Psoas muscle (tissue), 8 donors: ENCODE measurements at places on chromosomes 4 and X. TPM values are rescaled to one million over a fixed set of nuclear protein-coding genes. Genes with fewer than 3 reads are reported as not detected.
A peak's percentile ranks its signal among the peaks of the same experiment; 100 is the strongest.

DNA sequence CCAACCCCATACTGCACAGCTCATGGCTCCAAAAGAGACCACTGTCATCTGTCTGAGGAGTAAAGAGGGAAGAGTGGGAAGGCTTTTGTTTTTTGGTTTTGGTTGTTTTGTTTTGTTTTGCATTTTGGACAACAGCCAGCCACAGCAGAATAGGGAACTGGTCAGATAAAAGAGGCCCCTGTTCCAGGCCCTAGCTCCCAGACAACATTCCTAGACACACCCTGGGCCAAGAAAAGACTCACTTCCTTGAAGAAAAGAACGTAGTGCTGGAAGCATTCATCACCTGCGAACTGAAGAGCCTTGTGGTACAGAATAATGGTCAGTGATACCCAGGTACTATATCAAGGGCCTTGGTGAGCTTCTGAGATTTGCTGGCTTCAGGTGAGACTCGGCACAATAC is 619.4 kb upstream of the SPANXN1 start:
- no peaks in the 10 kb centered on the region for H3K36me3 ChIP-seq
- no peaks in the 10 kb centered on the region for H3K27me3 ChIP-seq
- no peaks in the 10 kb centered on the region for H3K4me1 ChIP-seq

GRCh38 chrX:110145311-110145710 is 142.4 kb downstream of the TMEM164 start:
- peak overlapping the region; percentile 49 for H3K27ac ChIP-seq
- no peak for DNase-seq
- H3K27me3 ChIP-seq, result peaks cover 8% of the 10 kb centered on the region
- H3K4me3 ChIP-seq, result no peak overlapping the region
- H3K4me1 ChIP-seq, result peaks cover 17% of the 10 kb centered on the region
- no peaks in the 10 kb centered on the region for H3K36me3 ChIP-seq

DNA sequence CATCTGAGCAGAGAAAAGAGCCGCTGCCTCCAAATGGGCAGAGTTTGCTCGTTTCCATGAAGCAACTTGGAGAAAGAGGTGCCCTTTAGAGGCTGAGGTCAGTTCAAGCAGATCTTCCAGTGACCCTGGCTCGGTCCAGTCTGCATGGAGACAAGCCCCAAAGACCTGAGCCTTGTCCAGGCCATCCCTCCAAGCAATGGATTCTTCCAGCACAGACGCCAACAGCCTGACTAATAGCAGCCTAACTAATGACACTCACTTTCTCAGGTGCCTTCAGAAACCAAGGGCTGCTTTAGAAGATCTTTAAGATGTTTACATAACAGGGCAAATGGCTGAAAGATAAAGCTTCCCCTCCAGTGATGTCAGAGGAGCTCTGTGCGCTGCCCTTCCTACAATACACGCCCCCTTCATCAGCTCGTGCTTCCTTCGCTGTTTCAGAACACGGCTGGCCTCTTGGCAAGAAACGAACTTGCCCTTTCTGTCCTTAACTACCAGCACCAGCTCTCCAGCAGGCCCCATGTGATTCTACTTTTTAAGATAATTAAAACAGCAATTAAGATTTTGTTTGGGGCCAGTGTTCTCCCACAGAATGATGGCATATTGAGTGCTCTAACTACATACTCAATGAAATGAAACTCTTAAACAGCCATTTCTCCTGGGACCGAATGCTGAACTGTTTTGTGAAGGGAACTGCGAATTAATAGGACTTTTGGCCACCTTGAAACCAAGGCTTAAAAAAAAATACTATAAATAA is 119.0 kb downstream of the GPR143 start:
- H3K36me3 ChIP-seq, result no peaks in the 10 kb centered on the region
- no peaks in the 10 kb centered on the region for H3K27me3 ChIP-seq
- H3K4me3 ChIP-seq, result no peak overlapping the region
- H3K27ac ChIP-seq, result no peak overlapping the region
- no peaks in the 10 kb centered on the region for H3K4me1 ChIP-seq
- DNase-seq, result no peak

DNA sequence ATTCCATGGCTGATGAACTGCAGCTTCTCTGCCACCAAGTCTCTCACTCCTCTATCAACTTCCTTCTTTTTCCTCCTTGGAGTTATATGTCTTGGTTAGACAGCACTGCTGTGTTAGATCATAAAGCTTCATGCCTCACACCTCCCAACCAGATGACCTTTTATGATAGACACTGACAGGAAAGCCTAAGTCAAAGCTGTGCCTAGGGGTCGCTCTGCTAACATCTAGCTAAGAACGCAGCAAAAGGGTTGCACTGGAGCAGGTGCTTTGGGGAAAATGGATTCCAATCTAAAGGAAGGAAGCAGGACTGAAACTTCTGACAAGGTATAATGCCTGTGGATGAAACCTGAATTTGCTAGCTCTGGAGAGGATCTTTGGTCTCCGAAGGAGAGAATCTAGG is 509.7 kb downstream of the SMARCA1 start:
- H3K4me3 ChIP-seq, result no peak overlapping the region
- H3K27me3 ChIP-seq, result no peaks in the 10 kb centered on the region
- no peaks in the 10 kb centered on the region for H3K4me1 ChIP-seq
- H3K27ac ChIP-seq, result no peak overlapping the region

GRCh38 chrX:119410027-119410819 is 11.1 kb downstream of the SLC25A43 start:
- no peak overlapping the region for H3K4me3 ChIP-seq
- DNase-seq, result peak; percentile 67
- H3K27ac ChIP-seq, result no peak overlapping the region
- no peaks in the 10 kb centered on the region for H3K4me1 ChIP-seq
- no peaks in the 10 kb centered on the region for H3K27me3 ChIP-seq

GRCh38 chr4:94262163-94263016 is 54.7 kb downstream of the SMARCAD1 start:
- no peaks in the 10 kb centered on the region for H3K27me3 ChIP-seq
- no peak for DNase-seq
- peaks cover 3% of the 10 kb centered on the region for H3K36me3 ChIP-seq
- H3K4me1 ChIP-seq, result no peaks in the 10 kb centered on the region

GRCh38 chr4:10095296-10095991 is 21.2 kb downstream of the WDR1 start:
- H3K4me1 ChIP-seq, result peaks cover 95% of the 10 kb centered on the region
- H3K4me3 ChIP-seq, result peak overlapping the region; percentile 40
- H3K27me3 ChIP-seq, result no peaks in the 10 kb centered on the region
- H3K27ac ChIP-seq, result peak overlapping the region; percentile 99
- peaks cover 82% of the 10 kb centered on the region for H3K36me3 ChIP-seq

GRCh38 chr4:26402458-26402857 is 81.6 kb downstream of the RBPJ start:
- peaks cover 16% of the 10 kb centered on the region for H3K36me3 ChIP-seq
- no peak for DNase-seq
- H3K4me3 ChIP-seq, result no peak overlapping the region
- H3K27ac ChIP-seq, result no peak overlapping the region
- peaks cover 16% of the 10 kb centered on the region for H3K4me1 ChIP-seq
- no peaks in the 10 kb centered on the region for H3K27me3 ChIP-seq

- no peaks in the 10 kb centered on the region for H3K27me3 ChIP-seq
- H3K36me3 ChIP-seq, result peaks cover 68% of the 10 kb centered on the region
- H3K27ac ChIP-seq, result no peak overlapping the region
These were observed 55.3 kb upstream of the MSANTD1 start for GRCh38 chr4:3193531-3194203.

DNA sequence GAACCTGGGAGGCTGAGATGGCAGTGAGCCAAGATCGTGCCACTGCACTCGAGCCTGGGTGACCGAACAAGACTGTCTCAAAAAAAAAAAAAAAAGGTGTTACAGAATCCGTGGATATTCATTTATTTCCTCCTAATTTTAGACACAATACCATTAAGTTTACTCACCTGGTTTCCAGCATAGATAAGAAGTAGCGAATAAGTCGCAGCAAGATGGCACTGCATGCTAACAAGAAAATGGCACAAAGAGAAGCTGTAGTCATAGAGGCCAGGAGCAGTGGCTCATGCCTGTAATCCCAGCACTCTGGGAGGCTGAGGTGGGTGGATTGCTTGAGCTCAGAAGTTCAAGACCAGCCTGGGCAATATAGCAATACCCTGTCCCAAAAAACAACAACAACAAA is 17.0 kb upstream of the MOB1B start:
- no peak for DNase-seq
- no peaks in the 10 kb centered on the region for H3K4me1 ChIP-seq
- H3K27ac ChIP-seq, result no peak overlapping the region
- no peaks in the 10 kb centered on the region for H3K36me3 ChIP-seq

DNA sequence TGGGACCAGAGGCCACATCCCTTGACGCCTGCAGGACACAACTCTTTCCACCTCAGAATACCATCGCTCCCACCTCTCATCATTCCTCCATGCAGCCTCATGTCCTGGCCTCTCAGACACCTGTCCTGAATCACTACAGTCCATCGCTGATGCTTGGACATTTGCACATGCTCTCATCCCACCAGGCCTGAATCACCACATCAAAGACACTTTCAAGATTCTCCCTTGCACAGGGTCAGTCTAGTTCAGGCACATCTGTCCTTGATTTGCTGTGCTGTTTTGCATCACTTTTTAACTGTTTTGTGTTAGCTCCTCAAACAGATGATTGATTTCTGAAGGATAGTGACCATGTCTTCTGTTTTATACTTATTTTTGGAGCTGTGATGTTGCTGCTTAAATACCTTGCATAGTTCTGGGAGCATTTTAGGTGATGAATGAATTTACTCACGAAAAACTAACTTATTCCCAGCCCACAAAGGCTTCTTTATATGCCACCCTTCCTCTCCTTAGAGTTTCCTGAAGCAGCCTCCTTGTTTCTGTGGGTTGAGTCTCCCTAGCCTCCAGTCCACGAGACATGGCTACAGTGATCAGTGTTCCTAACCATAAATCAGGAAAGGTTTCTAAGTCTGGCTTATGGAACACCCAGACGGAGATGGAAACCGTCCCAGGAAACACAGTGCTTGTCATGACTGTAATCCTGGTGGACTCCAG is 2.6 kb downstream of the FAM114A1 start:
- H3K27ac ChIP-seq, result no peak overlapping the region
- no peak for DNase-seq
- H3K36me3 ChIP-seq, result peaks cover 16% of the 10 kb centered on the region
- no peaks in the 10 kb centered on the region for H3K27me3 ChIP-seq
- peaks cover 42% of the 10 kb centered on the region for H3K4me1 ChIP-seq

- no peak overlapping the region for H3K27ac ChIP-seq
- no peak overlapping the region for H3K4me3 ChIP-seq
- H3K4me1 ChIP-seq, result no peaks in the 10 kb centered on the region
- H3K27me3 ChIP-seq, result no peaks in the 10 kb centered on the region
- no peaks in the 10 kb centered on the region for H3K36me3 ChIP-seq
These were observed 18.0 kb downstream of the FAM9A start for GRCh38 chrX:8783097-8783713.

Gene VEGFC
- 2.9 TPM for polyA plus RNA-seq

Gene SAGE1
- polyA plus RNA-seq, result not detected

Gene DGAT2L6
- polyA plus RNA-seq, result not detected

Gene GJB1
- polyA plus RNA-seq, result not detected

Gene ERCC6L
- 0.01 TPM for polyA plus RNA-seq

Gene GAB3
- polyA plus RNA-seq, result 0.61 TPM

Gene TLL1
- 0.24 TPM for polyA plus RNA-seq

Gene FAM90A26
- polyA plus RNA-seq, result not detected

Gene ADH7
- not detected for polyA plus RNA-seq

Gene SSX2B
- polyA plus RNA-seq, result not detected

Gene LRP2BP
- polyA plus RNA-seq, result 0.48 TPM

Gene LRBA
- 2.9 TPM for polyA plus RNA-seq
